ENCODE measurements at places on chromosomes 2 and 18.

- DNase-seq: no peak
These were observed 209.9 kb downstream of the TMEM182 start for GRCh38 chr2:102971701-102972100.

- no peak for DNase-seq
These were observed 7.1 kb upstream of the NPPC start for GRCh38 chr2:231932985-231933915.

DNA sequence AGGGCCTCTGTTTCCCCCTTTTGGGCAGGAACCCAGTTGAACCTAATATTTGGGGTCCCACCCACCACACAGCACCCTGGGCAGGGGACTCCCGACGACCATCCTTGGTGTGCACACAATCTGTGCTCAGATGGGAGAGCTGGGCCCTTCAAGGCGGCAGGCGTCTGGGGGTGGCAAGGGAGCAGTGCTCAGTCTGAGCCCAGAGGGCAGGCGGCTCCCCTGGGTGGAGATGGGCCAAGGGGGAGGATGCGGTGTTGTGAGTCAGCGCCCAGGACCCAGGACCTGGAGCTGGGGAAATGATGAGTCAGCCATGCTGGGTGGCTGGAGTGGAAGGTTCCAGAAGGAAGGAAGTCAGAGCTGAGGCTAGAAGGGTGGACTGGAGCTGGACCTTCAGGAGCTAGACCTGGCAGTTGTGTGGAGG, 3.8 kb downstream of the PROM2 start:
- no peak for DNase-seq

DNA sequence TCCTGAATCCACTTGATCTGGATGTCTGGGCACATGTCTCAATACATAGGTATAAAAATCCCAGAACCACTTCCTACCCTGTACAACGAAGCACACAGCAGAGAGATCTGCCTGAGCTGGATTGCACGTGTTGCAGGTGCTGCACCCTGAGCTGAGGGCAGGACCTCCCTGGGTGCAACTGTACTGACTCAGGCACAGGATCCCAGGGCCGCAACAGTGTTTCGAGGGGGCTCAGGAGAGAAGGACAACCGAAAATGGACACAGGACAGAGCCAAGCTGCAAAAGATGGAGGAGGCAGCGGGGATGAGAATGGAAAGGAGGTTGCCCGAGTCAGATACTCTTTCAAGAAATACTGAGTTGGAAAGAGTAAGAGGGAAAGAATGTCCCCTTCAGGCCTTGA, 354.1 kb downstream of the EIPR1 start:
- no peak for DNase-seq

DNA sequence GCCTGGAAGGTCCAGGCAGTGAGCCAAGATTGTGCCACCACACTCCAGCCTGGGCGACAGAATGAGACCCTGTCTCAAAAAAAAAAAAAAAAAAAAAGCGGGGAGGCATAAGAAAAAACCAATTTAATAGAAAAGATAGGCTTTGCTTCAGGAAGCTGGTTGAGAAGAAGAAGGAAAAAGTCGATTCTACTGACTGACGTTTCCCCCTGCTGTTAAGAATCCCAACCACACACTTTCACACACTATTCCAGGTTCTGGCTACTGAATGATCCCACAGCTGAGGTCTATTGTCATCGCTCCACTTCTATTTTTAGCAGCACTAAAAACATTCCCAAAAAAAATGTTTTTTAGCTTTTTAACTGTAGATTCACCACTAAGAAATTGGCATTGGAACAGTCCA, 6.7 kb upstream of the CHCHD5 start:
- no peak for DNase-seq

- DNase-seq: no peak
These were observed 29.8 kb upstream of the METTL21A start for GRCh38 chr2:207655000-207655399.

DNA sequence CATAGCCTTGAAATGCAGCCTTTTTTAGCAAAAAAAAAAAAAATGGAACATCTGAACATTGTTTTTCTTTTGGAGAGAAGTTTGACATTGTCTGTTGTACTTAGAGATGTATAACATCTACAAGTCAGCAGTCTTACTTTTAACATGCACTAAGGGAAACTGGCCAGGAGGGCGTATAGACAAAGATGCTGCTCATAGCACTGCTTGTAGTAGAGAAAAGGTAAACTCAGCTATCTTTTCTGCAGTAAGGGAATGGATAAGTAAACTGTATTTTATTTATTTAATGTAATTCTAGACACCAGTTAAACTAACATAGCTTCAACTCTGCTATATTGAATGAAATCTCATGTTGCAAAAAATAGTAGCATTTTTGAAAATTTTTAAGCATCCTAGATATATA, 489.6 kb downstream of the PTPRM start:
- DNase-seq: no peak

Measured in activated naive CD8-positive, alpha-beta T cell treated with anti-CD3 and anti-CD28 coated beads, Interleukin-2, amount 10 ng/mL, durations not matched to agents 7 days and 5 days (primary cell).